ENCODE measurements at places on chromosomes 5 and 9.
A peak's percentile ranks its signal among the peaks of the same experiment; 100 is the strongest.

- no peak for DNase-seq
These were observed 4.4 kb downstream of the GPR107 start for GRCh38 chr9:130058154-130058553.

- no peak for DNase-seq
These were observed 53.9 kb upstream of the HMHB1 start for GRCh38 chr5:143758015-143758414.

GRCh38 chr5:156020647-156021046 lies 306.3 kb upstream of the SGCD start:
- DNase-seq, result no peak

GRCh38 chr9:78567693-78568092 lies 270.8 kb downstream of the PSAT1 start:
- no peak for DNase-seq

DNA sequence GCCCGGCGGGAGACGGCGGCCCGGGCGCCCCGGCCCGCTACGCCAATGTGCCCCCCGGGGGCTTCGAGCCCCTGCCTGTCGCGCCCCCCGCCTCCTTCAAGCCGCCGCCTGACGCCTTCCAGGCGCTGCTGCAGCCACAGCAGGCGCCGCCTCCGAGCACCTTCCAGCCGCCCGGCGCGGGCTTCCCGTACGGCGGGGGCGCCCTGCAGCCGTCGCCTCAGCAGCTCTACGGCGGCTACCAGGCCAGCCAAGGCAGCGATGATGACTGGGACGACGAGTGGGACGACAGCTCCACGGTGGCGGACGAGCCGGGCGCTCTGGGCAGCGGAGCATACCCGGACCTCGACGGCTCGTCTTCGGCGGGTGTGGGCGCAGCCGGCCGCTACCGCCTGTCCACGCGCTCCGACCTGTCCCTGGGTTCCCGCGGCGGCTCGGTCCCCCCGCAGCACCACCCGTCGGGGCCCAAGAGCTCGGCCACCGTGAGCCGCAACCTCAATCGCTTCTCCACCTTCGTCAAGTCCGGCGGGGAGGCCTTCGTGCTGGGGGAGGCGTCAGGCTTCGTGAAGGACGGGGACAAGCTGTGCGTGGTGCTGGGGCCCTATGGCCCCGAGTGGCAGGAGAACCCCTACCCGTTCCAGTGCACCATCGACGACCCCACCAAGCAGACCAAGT lies 723 bp downstream of the SNX18 start:
- peak; percentile 62 for DNase-seq
